ENCODE measurements at places on chromosomes 6 and 20.

DNA sequence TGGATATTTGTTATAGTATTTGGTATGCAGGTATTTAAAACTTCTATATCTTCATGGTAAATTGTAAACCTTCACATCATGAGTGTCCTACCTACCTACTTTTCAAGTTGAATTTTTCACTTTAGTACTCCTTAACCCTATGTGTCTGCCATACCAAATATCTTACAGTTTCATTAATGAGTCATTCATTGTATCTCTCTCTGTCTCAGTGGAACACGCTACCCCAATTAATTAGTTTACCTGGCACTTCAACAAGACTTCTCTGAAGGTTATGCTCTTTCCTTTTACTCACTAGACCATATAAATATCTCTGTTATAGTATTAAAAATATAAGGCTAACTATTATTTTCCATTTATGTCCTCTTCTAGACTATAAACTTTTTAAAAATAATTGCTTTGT is 123.9 kb upstream of the GJE1 start:
- no peak for DNase-seq

DNA sequence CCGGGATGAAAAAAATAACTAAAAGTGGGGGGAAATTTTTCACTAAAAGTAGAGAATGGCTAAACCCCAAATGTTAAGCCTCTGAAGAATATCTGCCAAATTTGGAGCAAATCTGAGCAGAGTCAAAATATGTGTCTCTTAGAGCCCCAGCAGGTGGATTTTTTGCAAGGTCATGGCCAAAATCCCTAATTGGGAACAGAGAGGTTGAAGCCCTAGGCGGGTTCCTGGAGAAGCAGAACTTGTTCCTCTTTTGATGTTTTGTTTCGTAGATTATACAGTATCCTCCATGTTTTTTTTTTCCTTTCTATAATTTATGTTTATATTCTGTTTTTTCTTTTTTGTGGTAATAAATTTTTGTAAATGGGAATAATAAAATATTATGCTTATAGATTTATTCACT is 94.4 kb downstream of the PLCB4 start:
- no peak for DNase-seq

DNA sequence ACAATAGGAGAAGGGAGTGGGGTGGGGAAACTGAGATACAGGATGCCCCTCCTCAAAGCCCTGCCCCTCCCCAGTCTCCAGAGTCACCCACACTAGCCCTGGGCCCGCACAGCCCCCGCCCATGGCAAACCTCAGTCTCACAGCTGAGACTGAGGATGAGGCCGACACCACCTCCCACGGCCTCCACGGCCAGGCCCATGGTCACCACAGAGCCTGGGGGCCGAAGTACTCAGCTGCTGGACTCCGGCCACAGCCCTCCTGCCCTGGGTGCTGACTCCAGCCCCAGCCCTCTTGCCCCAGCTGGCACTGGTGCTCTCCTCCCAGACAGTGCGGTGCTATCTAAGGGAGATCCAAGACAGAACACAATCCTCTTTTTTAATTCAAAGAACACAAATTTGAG is 176.1 kb downstream of the TTLL2 start:
- no peak for DNase-seq

DNA sequence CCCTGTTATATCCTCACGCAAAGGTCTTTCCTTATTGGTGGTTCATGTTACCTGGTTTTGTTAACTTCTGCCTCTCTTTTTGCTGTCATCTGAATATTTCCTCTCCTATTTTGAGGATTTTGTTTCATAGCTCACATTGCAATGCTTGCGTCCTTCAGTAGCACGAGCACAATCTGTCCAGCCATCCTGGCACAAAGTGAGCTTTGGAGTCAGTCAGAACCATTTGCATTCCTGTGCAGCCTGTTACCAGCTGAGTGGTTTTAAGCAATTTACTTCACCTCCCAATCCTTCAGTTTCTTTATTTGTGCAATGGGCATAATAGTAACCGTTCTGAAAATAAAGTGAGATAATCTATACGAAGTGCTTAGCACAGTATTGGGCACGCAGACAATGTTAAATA is 42.7 kb downstream of the AKAP7 start:
- no peak for DNase-seq

- DNase-seq: no peak
These were observed 194.9 kb upstream of the ZNF184 start for GRCh38 chr6:27667657-27668441.

DNA sequence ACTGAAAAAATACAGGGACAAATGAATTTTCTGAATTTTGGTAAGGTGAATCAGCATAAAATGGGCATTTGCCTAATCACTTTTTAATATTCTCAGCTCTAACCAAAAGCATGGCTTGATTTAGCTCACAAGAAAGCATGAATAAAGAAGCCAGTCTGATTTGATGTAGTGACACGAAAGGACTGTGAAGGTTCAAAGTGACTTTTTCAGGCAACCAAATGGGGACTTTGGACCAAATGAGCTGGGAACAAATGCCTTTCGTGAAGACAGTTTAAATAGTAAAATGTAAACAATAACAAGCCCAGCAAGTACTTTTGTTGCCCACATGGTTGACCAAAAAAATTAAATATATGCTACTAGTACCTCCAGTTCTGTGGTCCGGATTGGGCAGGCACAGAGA is 12.9 kb upstream of the CBLN4 start:
- DNase-seq: no peak

DNA sequence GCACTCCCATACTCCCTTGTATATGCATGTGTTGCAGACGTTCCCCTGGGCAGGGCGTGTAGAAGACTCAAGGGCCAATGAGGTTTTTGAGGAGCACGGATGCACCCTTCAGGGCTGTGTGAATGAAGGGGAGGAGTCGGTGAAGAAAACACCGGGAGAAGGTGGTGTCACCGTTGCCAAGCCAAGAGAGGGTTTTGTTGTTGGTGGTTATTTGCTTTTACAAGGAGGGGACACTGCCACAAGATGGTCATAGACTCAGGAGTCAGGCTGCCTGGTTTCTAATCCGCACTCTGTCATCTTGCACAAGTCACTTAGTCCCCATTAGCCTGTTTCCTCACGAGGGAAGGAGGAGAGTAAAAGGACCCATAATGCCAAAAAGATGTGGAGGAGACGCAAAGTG is 124.0 kb downstream of the PXDC1 start:
- DNase-seq: no peak

GRCh38 chr20:42678895-42679294 is 510.8 kb downstream of the PTPRT start:
- DNase-seq: no peak

DNA sequence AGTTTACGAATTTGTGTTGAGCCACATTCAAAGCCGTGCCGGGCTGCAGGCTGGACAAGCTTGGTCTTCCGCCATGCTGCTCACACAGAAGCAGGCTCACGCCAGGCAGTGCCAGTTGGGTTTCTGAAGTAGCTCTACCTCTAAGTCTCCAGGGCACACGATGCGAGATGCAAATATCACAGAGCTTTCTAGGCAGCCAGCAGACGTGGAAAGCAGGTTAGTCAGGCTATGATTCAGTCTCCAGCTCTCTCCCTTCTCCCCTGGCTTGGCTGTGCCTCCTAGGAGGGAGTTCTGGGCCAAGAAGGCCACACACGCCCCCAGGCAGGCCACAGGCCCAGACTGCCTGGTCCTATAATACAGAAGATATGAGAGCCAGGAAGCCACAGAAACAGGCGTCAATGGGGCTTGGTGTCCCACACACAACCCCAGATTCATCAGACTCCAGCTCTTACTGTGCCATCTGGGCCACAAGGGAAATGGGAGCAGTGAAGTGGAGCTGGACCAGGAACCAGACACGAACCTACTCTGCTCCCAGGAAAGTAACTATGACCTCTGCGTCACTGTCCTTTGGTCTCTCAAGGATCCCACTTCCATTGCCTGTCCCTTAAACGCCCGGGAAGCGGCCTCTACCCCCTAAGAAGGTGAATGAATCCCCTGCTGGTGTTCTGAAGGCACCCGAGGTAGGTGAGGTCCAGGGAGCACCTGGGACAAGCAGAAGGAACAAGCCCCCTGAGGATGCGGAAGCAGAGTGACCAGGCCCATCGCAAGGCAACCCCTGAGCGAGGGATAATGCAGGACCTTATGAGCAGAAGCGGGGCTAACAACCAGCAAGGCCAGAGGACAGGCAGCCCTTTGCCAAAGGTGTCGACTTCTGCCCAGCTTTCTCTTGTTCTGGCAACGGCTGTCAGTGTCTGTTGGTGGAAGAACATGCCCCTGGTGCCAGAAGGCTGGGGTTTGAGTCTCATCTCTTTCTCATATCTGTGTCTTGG is 61.2 kb downstream of the GFOD1 start:
- DNase-seq: no peak

- no peak for DNase-seq
These were observed 15.9 kb downstream of the AGPAT4 start for GRCh38 chr6:161257793-161258457.

DNA sequence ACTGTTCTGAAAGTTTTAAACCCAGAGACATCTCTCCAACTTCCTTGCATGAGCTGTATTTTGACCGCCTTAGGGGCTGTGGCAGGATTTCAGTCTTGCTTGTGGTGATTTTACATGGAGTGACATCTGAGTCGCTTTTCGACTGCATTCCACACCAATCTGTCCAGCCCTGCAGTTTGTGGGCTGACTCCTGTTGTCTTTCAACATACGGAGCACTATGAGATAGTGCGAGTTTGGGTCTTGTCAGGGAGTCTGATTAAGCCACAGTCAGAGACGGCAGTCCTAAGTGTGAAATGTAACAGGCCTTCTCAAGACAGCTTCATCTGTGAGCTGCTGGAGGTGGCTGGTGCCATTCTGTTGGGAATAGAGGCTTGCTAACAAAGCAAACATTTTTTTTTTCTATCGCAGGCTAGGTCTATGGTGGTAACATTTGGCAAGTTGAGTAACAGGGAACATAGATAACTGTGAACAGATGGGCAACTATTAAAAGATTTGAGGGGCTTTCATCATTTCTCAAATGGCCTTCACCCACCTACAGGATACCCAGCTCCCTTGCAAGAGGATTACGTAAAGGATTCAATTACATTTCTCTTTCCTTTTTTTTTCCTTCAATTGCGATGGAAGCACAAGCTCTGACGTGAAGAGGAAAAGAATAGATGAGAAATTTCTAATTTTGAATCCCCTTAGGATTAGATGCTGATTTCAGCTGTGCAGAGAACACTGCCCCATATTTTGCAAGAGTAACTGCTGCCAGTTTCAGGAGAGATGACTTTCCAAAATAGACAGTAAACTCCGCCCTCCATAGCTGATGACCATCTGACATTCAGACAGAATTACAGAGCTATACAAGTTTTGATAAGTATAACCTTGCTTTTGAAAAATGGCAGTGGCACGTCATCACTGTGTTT is 25.1 kb downstream of the CAP2 start:
- no peak for DNase-seq

DNA sequence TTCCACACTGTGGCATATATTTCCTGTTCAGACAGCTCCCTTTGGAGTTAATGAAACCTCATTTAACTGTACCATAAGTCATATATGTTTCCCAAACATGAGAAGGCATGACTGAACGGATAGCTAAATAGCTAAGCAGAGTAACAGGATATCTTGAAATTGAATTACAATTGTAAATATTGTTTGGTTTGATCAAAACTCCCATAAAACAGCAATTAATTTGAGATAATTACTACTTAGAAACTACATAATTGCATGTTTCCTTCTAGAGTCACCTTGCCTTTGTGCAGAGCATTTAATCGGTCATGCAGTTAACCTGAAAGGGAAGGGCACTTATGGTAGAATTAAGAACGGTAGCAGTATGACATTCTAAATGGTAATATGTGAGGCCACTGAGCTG is 179.0 kb upstream of the MAP3K7 start:
- no peak for DNase-seq

DNA sequence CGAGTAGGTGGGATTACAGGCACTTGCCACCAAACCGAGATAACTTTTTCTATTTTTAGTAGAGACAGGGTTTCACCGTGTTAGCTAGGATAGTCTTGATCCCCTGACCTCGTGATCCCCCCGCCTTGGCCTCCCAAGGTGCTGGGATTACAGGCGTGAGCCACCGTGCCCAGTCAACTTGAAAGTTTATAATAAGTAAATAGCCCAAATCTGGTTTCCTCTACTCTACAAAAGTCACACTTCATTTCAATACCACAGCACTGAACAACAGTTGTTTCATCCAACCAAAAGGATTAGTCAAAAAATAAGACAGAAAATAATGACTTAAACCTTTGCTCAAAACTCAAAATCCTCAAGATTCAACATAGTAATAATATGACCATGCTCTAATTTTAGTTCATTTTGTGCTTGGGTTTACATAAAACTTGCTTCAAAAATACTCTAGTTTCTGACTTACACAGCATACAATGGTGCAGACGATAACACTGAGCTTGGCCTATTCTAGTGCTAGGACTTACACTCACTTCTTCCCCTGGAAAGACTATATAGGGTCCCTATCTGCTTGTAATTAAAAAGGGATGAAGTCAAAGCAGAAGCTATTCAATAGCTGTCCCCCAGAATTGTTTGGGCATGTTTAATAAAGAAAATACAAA is 56.7 kb downstream of the NT5E start:
- DNase-seq: no peak

DNA sequence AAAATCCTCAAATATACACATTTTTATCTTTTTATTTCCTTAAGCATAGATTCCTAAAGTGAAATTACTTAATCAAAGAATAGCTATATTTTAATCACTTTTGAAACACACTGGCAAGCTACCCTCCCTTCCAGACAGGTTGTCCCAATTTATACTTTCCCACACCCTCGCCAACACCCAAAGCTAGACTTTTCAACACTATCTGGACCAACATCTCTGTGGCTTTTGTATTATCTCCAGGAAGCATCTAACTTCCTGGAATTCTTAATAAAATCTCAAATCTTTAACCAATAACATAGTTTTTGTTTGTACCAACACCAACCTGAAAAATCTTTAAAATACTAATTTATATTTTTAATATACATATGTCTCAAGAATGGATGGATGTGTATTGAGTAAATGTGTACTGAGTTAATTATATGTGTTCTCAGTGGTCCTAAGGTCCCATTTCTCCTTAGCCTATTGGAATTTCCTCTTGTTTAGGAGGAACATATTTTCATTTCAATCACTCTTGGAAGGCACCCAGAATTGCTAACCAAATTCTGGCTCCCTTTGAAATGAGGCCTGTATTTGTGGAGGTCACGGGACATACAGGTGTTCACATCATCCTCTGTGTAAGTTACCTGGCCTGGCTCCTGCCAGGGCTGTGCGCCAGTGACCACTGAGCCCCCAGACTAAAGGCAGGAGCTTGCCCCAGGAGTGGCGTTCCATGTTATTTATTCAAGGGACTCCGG is 17.4 kb upstream of the GFOD1 start:
- DNase-seq: no peak

DNA sequence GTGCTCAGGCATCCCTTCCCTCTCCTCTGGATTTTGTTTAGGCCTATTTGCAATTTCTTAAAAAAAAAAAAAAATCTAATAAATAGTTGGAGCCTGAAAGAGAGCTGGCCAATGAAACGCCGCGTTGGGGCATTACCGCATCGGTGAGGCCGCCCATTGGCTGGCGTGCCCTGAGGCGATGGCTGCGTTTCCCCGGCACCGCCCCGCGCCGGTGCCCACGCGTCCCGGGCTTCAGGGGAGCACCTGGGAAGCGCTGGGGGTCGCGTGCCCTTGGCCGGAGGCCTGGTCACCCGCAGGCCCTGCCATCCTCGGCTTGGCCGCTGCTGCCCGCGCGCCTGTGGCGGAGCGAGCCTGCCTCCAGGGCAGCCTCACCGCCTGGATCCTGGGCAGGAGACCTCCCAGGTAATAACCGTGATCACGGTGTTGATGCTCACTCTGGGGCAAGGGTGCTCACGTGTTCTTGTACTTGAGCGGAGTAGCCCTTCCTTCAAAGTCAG is 155.4 kb downstream of the NRN1 start:
- DNase-seq: no peak

- no peak for DNase-seq
These were observed 455.6 kb downstream of the MAFB start for GRCh38 chr20:40233406-40233805.

GRCh38 chr6:167781066-167781767 is 45.5 kb upstream of the AFDN start:
- DNase-seq: no peak

Data from CD14-positive monocyte (primary cell).